ENCODE measurements at places on chromosomes 4 and X.

- DNase-seq: no peak
These were observed 95.5 kb upstream of the MSX1 start for GRCh38 chr4:4763822-4764557.

- DNase-seq: no peak
These were observed 407.4 kb downstream of the TEX13C start for GRCh38 chrX:125727117-125727516.

GRCh38 chr4:178316211-178316610 lies 874.0 kb upstream of the AGA start:
- no peak for DNase-seq

GRCh38 chr4:66777097-66777496 lies 768.2 kb downstream of the CENPC start:
- no peak for DNase-seq

- no peak for DNase-seq
These were observed 28.7 kb downstream of the FAM9C start for GRCh38 chrX:13015536-13016236.

- DNase-seq: no peak
These were observed 464.1 kb downstream of the IDS start for GRCh38 chrX:149040873-149041535.

- DNase-seq: no peak
These were observed 268.8 kb upstream of the RASGEF1B start for GRCh38 chr4:81740487-81740886.

GRCh38 chrX:25202827-25203226 lies 187.1 kb upstream of the ARX start:
- DNase-seq: no peak

DNA sequence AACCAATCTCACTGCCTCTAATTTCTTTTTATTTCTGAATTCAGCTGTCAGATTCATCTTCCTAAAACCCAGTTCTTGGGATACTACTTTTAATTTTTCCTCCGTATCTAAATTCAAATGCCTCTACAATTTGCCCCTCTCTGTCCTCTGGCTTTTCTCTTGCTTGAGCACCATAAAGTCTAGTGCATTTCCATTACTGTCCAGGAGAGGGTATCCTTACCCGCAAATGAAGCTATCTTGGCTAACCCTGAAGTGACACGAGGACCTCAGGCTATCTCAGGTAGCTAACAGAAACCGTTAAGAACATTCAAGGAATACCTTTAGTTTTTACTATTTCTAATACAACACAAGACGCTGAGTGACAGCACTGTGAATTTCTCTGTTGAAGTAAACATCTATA lies 49.4 kb upstream of the PRR32 start:
- peak; percentile 74 for DNase-seq

- no peak for DNase-seq
These were observed 30.4 kb downstream of the PRPS1 start for GRCh38 chrX:107658660-107659059.

GRCh38 chr4:181659876-181660275 lies 583.3 kb upstream of the TENM3 start:
- no peak for DNase-seq

DNA sequence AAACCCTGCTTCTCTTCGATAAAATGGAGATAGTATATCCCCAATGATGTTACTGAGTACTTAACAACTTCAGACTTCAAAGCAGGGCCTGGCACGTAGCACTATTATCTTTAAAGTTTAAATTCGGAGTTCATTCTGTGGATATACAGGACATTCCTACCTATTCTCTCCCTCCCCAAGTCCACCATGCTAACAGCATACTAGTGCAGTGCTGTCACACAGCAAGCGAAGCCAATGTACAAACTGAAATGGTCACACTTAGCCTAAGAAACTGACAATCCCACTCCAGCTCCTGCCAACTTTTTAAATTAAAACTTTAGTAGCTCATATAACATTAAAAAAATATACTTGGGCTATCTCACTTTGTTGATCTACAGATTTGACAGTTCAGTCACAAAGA lies 1.2 kb upstream of the DNAJB14 start:
- peak; percentile 55 for DNase-seq
